ENCODE measurements at places on chromosomes 5 and 9.

DNA sequence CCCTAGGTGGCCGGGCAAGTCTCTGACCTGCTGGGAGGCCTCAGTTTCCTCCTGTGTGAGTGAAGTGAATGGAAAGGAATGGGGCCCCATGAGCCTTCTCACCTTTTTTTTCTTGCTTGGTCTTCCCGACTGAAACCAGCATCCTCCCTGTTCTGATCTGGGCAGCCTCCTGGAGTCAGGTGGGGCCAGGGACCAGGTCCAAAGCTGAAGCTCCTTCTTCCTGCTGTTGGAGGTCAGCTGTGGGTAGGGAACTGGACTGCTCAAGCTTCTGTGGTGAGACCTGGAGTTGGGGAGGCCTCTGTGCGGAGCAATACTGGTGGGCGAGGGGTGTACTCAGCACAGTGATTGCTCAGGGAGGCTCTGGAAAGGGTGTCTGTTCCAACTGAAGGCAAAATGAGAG is 99.7 kb downstream of the PCSK1 start:
- H3K27ac ChIP-seq = no peak overlapping the region
- H3K4me1 ChIP-seq = peaks cover 6% of the 10 kb centered on the region
- DNase-seq = no peak
- H3K36me3 ChIP-seq = no peaks in the 10 kb centered on the region

- H3K4me3 ChIP-seq = no peak overlapping the region
- H3K27ac ChIP-seq = peak overlapping the region; percentile 25
- no peaks in the 10 kb centered on the region for H3K27me3 ChIP-seq
- peaks cover 28% of the 10 kb centered on the region for H3K4me1 ChIP-seq
- DNase-seq = peak; percentile 42
- no peaks in the 10 kb centered on the region for H3K36me3 ChIP-seq
These were observed 4.4 kb upstream of the RAPGEF1 start for GRCh38 chr9:131744171-131744719.

DNA sequence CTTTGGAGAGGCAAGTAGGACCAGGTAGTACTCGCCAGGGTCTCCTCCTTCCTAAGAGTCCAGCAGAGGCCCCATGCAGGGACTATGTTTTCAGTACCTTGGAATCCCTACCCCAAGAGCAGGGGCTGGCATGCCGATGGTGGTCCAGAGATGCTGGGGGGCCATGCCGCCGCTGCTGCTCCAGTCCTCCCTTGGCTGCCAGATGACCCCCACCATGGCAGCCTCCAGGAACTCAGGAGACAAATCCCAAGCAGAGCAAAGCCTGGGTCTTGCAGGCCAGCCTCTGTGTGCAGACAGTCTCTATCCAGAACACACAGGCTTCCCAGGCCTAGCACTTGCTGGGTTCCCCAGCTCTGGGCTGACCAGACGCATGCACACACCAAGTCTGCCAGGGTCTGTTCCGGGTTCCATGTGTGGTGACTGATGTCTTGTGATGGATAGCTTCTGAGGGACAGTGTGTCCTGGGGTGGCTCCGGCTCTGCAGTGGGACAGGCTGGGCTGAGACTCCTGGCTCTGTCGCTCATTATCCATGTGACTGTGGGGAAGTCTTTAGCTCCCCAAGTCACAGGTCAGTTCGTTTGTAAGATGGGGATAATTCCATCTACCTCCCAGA is 127.3 kb downstream of the CRB2 start:
- no peak overlapping the region for H3K27ac ChIP-seq
- H3K36me3 ChIP-seq = peaks cover 1% of the 10 kb centered on the region
- H3K4me1 ChIP-seq = no peaks in the 10 kb centered on the region
- no peaks in the 10 kb centered on the region for H3K27me3 ChIP-seq

DNA sequence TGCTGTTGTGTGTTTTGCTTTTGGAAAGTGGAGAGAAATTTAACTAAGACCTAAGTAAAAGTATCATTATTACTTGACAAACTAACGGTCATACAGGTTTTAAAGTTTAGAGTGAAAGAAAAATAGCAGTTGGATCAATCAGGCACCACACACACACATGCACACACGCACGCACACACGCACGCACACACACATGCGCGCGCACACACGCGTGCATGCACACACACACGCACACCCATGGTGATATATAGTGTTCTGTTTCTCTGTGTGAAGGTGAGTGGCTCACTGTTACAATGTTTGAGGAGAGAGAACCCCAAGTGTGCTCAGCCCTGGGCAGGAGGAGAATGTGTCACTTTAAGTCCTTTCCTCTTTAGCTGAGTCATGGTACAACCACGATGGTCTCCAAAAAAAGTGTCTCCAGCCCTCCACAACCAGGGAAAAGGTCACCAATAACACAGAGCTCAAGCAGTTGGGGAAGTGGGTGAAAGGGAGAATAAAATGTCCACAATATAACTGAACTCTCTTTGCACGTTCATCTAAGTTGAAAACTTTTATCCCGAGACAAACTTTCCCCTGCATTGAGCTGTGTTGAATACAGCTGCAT is 3.2 kb downstream of the ZNF366 start:
- H3K27me3 ChIP-seq = peaks cover 37% of the 10 kb centered on the region
- no peak for DNase-seq
- H3K36me3 ChIP-seq = no peaks in the 10 kb centered on the region
- no peak overlapping the region for H3K4me3 ChIP-seq
- H3K27ac ChIP-seq = no peak overlapping the region
- no peaks in the 10 kb centered on the region for H3K4me1 ChIP-seq

GRCh38 chr5:167985373-167985772 is 306.1 kb upstream of the WWC1 start:
- DNase-seq = no peak
- no peak overlapping the region for H3K27ac ChIP-seq
- H3K4me3 ChIP-seq = no peak overlapping the region
- no peaks in the 10 kb centered on the region for H3K4me1 ChIP-seq
- peaks cover 2% of the 10 kb centered on the region for H3K36me3 ChIP-seq

DNA sequence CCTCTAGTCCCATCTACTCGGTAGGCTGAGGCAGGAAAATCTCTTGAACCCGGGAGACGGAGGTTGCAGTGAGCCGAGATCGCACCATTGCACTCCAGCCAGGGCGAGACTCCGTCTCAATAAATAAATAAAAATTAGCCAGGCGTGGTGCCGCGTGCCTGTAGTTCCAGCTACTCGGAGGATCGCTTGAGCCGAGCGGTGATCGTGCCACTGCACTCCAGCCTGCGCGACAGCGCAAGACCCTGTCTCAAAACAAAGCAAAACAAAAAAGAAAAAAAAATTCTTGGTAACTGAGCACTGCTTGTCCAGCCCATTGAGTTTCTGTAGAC is 710 bp upstream of the WDR55 start:
- H3K27me3 ChIP-seq = no peaks in the 10 kb centered on the region
